ENCODE measurements at places on chromosomes 5 and 9. TPM values are rescaled to one million over a fixed set of nuclear protein-coding genes. Genes with fewer than 3 reads are reported as not detected.

PCDHA9 gene
- not detected for total RNA-seq

OR1J2 gene
- total RNA-seq = not detected

ARL15 gene
- 10.7 TPM for total RNA-seq

SMIM32 gene
- not detected for total RNA-seq

FOXD4 gene
- 0.24 TPM for total RNA-seq

KCNN2 gene
- 0.96 TPM for total RNA-seq

NR2F1-AS1 gene
- total RNA-seq = 25.6 TPM

LRRC19 gene
- total RNA-seq = not detected

SETX gene
- 32.7 TPM for total RNA-seq

GGTA1 gene
- total RNA-seq = not detected

AUH gene
- total RNA-seq = 12.0 TPM

DBH gene
- total RNA-seq = not detected

RANBP6 gene
- total RNA-seq = 15.5 TPM

ZMAT2 gene
- 30.4 TPM for total RNA-seq

C7 gene
- total RNA-seq = 3.1 TPM

SPINK4 gene
- total RNA-seq = not detected

SLC6A19 gene
- not detected for total RNA-seq
